T-helper 1 cell (primary cell): ENCODE measurements at places on chromosomes 7 and 10.

GRCh38 chr7:16874066-16874465, 7.7 kb downstream of the AGR3 start:
- DNase-seq: no peak

DNA sequence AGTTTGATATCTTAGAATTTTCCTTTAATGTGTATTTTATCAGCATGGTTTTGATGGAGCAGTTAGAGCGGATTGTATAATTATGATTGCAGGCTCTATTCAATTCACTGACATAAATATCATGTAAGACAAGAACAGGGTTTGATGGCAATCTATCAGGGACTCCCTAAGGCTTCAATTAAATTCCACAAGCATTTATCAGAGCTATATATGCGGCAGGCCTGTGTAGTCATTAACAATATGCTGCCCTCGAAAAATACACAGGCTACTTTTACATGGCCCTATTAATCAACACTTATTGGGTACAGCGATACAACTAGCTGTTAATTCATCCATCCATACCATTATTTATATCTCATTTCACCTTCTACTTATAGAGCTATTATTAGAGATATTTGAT, 358.1 kb upstream of the TPK1 start:
- DNase-seq: no peak

- no peak for DNase-seq
Observed at GRCh38 chr7:30935569-30935877, 23.9 kb downstream of the AQP1 start.

GRCh38 chr7:142939226-142939910, at the start of gene LLCFC1:
Gene LLCFC1, plus strand, starts transcription at chr7:142939484. Its CDS starts 138 bp downstream, at chr7:142939622.
- peak; percentile 11 for DNase-seq

- no peak for DNase-seq
Observed at GRCh38 chr10:586151-586550, 103.3 kb downstream of the DIP2C start.
